ENCODE measurements at places on chromosomes 6 and 20.
A peak's percentile ranks its signal among the peaks of the same experiment; 100 is the strongest.

- no peak for DNase-seq
Measured at GRCh38 chr6:167824591-167825331, 1.9 kb upstream of the AFDN start.

- DNase-seq: no peak
Measured at GRCh38 chr6:36822506-36823269, 16.6 kb downstream of the CPNE5 start.

GRCh38 chr6:135173242-135173988 is 7.7 kb upstream of the MYB start:
- no peak for DNase-seq

- DNase-seq: no peak
Measured at GRCh38 chr6:48747471-48747870, 636.5 kb upstream of the PTCHD4 start.

DNA sequence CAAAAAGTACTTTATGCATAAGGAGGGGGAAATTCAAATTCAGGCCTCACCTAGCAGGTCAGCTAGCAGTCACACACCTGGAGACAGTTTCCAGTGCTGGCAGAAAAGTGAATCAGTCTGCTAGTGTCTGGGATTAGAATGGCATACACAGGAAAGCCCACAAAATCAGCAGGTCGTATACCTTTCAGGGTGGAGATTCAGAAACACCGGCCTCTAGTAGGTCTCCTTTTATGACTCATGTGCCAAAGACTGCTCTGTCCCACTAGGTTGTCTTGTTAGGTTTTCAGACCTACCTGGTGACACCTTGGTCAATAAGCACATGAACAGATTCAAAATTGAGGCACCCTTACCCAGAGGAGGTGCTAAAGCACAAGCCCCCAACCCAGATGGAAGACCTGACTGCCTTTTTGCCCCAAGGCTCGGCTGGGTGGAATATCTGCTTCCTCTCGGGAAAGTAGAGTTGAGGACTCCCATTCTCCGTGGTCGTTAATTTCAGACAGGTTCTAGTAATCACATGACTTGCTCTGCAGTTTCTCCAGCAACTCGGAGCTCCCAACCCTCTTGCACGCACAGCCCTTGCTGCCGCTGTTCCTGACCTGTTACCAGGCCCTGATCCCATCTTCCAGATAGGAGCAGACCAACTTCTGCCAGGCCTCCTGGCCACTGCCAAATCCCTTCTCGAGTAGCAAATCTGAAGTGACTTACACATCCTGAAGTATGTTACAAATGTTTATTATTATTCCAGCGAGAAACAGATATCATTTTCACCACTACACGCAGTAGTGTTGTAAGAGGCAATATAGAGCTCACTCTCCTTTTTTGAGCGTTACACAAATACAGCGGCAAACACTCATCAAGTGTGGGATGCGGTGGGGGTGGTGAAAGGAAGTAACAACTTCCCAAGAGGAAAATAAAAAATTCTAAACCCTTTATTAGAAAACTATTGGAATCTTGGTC is 46.6 kb downstream of the AGPAT4 start:
- no peak for DNase-seq

- peak; percentile 33 for DNase-seq
Measured at GRCh38 chr6:20213271-20213798, 1.1 kb upstream of the MBOAT1 start.

DNA sequence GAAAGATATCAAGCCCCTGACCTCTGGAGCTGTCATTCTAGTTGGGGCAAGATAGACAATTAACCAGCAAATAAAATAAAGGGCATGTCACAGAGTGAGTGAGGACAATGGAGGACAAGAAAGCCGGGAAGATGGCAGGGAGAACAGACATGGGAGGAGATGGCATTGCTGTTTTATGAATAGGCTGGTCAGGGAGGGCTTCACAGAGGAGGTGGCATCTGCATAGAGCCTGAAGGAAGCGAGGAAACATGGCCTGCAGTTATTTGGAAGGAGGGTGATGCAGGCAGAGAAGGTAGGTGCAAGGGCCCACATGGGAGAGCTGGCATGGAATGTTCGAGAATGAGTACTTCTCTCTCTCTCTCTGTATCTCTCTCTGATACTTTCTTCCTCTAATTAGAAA is 63.7 kb downstream of the EFCAB8 start:
- no peak for DNase-seq

GRCh38 chr6:169961772-169962561 is 210.5 kb downstream of the ERMARD start:
- no peak for DNase-seq

GRCh38 chr6:32113386-32114352 is 4.5 kb upstream of the TNXB start:
- no peak for DNase-seq

DNA sequence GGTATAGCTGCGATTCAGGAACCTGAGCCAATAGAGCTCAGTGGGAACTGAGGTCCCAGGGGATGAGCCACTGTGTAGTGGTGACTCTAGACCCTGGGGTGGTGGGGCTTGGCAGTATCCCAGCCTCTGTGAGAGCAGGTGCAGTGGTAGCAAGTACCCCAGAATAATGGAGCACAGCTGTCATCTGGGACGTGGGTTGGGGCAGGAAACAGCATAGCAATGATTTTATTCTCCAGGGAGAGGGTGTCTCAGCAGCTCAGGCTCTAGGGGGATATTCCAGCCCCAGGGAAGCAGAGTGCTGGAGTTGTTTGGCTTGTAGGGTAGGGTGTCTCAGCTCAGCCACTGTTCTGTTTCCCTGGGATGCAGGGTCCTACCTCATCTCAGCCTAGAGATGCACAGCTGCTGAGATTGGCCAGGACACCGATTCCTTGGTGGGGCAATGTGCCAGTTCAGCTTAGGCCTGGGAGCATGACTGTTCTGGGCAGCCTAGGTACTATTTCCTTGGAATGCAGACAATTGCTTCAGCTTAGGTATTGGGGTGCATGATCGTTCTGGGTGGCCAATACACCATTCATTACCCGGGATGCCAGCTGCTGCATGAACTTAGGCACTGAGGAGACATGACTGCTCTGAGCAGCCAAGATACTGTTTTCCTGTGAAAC is 34.0 kb upstream of the NUP153 start:
- DNase-seq: no peak

DNA sequence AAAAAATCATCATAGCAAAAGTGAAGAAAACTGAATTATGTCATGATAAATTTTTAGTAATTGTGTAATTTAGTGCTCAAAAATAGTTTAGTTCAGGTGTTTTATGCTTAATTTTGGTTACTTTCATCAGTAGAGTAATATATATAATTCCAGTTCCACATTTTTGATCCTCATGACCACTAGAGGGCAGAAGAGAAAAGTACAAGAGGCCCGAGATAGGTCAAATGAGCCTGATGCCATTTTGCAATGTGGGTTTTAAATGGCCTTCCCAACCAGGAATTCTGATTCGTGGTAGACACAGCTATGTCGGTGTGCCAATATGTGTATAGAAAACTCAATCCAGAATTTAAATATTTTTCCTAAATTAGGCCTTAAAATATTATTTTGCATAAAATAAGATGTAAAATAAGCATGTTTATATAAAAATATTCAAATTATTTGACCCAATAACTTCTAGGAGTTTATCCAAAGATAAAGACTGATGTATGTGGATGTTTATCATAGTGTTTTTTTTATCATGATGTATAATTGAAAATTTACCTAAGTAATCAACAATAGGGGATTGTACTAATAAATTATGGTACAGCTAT is 159.7 kb upstream of the RPS6KA2 start:
- peak; percentile 81 for DNase-seq

- no peak for DNase-seq
Measured at GRCh38 chr20:13397300-13397724, 176.2 kb downstream of the ISM1 start.

DNA sequence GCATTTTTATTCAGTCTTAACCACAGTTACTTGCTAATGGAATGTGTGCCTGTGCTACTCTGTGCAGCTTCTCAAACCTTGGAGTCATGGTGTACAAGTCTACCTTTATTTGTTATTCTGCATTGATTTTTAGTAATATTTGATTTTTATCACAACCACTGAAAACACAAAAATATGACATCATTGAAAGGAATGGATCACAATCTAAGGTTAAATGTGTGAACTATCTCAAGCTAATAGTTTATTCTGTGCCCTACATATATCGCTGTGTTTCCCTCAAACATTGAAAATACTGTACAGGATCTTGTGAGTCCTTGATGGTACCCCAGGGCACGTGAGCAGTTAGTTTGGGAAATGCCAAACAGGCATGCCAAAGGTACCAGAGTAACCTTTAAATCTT is 573.4 kb downstream of the FRK start:
- DNase-seq: no peak

DNA sequence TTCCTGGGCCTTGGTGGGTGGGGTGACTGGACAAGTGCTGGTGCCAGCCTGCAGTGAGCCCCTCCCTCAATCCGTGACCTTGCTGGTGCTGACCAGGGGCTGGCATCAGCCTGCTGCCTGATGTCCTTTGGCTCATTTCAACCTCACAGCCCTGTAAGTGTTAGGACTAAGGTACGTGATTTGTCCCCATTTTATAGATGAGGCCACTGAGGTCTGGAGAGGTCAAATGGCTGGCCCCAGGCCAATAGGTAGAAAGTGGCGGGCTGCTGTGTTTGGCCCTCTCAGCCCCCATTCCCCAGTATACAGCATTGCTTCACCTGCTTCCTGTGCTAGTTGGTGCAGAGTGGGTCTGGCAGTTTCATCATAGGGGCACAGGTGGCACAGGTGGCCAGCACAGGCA is 20.1 kb downstream of the EFCAB8 start:
- no peak for DNase-seq

- no peak for DNase-seq
Measured at GRCh38 chr6:157449610-157450009, 68.6 kb downstream of the ZDHHC14 start.

GRCh38 chr20:61723529-61724257 is 342.0 kb downstream of the TAF4 start:
- DNase-seq: no peak

DNA sequence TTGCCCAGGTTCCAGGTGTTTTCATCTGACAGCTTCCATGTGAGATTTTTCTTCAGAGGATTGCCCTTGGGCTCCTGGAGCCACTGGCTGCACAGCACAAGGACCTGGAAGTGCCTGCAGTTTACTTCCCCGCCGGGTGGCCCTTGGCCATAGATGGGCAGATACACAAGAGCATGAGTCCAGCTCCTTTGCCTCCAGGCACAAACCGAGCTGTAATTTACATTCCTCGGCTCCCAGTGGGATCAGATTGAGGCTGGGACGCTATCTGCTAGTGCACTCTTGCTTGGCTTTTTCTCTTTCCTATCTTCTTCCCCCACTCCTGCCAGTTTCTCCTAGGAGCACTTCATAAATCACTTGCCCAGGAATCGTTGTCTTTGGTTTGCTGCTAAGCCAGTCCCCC is 85.4 kb upstream of the RALY start:
- no peak for DNase-seq

- no peak for DNase-seq
Measured at GRCh38 chr6:109979033-109979921, 1.2 kb downstream of the GPR6 start.

DNA sequence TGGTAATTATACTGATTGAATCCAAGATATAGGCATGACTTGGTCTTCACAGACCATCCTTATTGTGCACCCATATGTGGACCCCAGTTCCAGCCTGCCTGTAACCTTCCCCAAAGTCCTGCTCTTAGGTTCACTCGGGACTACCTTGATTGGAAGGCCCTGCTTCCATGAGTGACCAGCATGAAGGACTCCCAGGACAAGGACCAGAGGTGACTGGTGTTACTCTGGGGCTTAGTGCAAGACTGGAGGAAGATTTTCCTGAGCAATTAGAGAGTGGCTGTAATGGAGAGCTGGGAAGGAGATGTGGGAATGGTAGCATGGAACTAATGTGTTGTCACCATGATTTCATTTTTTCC is 15.1 kb downstream of the BRD2 start:
- DNase-seq: no peak

GRCh38 chr6:38149531-38149930 is 330.0 kb downstream of the ZFAND3 start:
- no peak for DNase-seq

DNA sequence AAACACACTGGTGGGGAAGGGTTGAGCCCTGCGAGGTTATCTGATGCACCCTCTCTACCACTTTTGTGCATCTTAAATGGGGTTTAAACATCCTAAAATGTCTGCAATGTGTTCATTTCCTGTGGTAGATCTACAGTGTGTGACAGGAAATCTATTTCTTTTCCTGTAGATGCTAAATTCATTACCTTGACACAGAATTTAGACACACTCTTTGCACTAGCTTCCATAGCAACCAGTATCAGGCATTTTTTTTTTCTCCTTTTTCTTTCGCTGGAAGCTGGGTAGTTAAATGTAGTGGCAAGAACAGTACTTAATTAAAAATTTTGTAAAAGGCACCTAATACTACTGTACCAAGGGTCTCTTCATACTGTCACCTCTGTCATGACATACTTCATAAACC is 141.1 kb downstream of the RFPL4B start:
- DNase-seq: no peak

GRCh38 chr6:120056085-120056484 is 706.5 kb upstream of the MAN1A1 start:
- DNase-seq: no peak

DNA sequence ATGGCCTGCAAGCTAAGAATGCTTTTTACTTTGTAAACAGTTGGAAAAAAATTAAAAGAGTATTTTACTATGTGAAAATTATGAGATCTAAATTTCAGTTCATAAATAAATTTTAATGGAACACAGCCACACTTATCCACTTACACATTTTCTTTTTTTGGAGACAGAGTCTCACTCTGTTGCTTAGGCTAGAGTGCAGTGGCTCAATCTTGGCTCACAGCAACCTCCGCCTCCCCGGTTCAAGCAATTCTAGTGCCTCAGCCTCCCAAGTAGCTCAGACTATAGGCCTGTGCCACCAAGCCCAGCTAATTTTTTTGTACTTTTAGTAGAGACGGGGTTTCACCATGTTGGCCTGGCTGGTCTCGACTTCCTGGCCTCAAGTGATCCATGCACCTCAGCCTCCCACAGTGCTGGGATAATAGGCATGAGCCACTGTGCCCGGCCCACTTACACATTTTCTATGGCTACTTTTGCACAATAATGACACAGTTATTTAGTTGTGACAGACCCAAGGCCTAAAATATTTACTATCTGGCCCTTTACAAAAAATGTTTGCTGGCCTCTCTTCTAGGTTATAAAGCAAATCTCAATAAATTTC is 109.6 kb downstream of the INSM1 start:
- no peak for DNase-seq

DNA sequence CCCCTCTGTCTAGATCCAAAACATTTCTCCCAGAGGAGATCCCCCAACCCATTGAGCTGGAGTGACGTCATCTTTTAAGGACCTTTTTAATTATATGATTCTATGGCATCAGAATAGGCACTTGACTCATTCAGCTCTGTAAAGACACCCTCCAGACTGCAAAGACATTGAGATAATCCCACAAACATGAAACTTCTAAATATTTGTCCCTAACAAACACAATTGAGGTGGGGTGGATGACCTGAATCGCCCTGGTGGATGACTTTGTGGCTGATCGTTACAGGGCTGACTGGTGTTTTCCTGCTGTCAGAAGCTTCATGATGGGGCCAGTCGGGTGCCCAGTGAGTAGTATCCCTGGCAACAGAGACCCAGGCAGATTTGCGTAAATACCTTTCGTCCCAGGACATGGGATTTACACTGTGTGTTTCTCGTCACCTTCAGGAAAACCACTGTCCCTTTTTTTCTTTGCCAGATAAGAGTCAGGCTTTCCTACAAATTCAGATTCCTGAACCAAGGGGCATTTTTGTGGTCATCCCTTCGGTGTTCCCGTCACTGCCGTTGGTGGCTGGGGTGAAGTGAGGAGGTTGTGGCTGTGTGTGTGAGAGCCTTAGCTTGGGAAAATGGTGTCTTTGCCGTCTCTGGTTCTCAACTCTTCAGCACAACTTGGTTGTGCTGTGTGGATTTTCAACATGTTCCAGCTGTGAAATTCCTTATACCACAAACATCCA is 5.3 kb upstream of the PCK1 start:
- no peak for DNase-seq

Data from AML-193 (cell line).